ENCODE measurements at places on chromosomes 12 and 14. TPM values are rescaled to one million over a fixed set of nuclear protein-coding genes. Genes with fewer than 3 reads are reported as not detected.

- H3K4me3 ChIP-seq, result no peak overlapping the region
- H3K27ac ChIP-seq, result no peak overlapping the region
- no peaks in the 10 kb centered on the region for H3K27me3 ChIP-seq
- no peaks in the 10 kb centered on the region for H3K36me3 ChIP-seq
- no peak for DNase-seq
- H3K4me1 ChIP-seq, result no peaks in the 10 kb centered on the region
These were observed 44.8 kb downstream of the PLXNC1 start for GRCh38 chr12:94193168-94193567.

C12orf56 gene
- 5.7 TPM for total RNA-seq

DNA sequence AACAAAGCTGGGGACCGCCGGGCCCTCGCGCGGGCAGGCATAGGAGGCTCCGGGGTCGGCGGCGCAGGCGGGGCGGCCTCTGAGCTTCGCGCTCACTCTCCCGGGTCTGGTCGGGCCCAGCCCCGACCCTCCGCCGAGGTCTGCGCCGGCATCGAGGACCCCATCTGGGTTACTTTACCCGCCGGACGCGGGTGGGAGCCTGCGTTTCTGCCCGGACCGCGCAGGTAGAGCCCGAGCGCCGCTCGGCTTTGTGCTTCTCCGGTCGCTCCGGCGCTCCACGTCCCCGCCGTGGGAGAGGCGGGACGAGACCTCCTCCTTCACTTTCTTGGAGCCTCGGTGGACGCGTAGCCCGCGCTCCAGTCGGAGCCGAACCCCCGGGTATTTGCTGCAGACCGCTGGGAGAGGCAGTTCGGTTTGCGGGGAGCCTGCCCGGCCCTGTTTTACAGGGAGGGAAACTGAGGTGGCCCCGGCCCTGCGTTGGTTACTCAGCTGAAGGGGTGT lies 63.2 kb downstream of the FBXL14 start:
- no peak overlapping the region for H3K27ac ChIP-seq
- peak overlapping the region; percentile 65 for H3K4me3 ChIP-seq
- no peak for DNase-seq
- no peaks in the 10 kb centered on the region for H3K36me3 ChIP-seq

- peaks cover 10% of the 10 kb centered on the region for H3K4me1 ChIP-seq
- H3K27ac ChIP-seq, result no peak overlapping the region
- DNase-seq, result no peak
These were observed 86.7 kb upstream of the PWP1 start for GRCh38 chr12:107598906-107599305.
